IPS DF 19.7 (cell line): ENCODE measurements at places on chromosomes 2 and 18.

- no peak for DNase-seq
Measured at GRCh38 chr2:68756178-68756577, 21.6 kb downstream of the ARHGAP25 start.

DNA sequence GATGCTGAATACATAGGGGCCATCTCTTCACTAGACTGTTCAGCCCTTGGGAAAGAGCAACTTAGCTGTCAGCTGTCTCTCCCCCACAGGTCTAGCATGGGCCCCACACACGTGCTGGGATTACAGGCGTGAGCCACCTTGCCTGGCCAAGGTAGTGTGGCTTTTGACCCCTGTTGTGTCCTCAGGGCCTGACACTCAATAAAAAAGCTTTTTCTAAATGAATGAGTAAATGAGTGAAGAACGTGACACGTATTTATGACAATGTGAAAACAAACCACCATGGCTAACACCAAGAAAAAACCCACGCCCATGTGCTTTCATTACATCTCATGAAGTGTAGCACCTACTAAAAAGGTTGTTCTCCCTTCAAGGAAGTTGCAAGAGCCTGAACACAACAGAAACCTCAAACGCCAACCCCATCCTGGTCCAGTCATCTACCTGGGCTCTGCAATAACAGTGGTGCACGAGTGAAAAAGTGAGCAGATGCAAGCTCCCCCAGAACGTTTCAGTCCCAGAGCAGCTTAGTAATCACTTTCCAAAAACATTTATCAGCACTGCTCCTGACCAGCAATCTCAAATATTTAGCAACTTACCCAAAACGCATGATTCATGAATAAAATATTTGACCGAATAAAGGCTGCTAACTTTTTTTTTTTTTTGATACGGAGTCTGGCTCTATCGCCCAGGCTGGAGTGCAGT, 3.4 kb downstream of the WDFY1 start:
- no peak for DNase-seq

DNA sequence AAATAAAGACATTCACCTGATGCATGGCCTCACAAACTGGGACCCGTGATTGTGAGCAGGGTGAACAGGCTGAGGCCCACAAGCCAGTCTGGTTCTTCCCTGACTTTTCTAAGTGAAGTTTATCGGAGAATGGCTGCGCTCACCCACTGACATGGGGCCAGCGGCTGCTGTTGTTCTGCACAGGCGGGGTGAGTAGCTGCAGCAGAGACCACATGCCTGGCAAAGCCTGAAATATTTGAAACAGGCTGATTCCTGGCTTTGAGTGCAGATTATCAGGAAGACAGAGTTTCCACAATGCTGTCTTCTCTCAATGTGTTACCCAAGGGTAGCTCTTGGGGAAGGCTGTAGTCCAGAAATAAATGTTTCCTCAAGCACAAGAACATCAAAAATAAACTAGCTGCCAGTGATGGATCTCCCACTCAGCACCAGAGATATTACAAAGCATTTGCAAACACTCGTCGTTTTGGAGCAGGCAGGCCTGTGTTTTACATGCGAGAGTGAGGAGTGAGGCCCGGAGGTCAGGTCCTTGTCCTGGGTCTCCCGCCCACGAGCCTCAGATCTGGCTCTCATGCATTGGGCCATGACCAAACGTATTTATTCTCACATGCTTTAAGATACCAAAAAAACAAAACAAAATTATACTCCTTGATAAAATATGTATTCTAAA, 647.1 kb downstream of the GALR1 start:
- DNase-seq: no peak

DNA sequence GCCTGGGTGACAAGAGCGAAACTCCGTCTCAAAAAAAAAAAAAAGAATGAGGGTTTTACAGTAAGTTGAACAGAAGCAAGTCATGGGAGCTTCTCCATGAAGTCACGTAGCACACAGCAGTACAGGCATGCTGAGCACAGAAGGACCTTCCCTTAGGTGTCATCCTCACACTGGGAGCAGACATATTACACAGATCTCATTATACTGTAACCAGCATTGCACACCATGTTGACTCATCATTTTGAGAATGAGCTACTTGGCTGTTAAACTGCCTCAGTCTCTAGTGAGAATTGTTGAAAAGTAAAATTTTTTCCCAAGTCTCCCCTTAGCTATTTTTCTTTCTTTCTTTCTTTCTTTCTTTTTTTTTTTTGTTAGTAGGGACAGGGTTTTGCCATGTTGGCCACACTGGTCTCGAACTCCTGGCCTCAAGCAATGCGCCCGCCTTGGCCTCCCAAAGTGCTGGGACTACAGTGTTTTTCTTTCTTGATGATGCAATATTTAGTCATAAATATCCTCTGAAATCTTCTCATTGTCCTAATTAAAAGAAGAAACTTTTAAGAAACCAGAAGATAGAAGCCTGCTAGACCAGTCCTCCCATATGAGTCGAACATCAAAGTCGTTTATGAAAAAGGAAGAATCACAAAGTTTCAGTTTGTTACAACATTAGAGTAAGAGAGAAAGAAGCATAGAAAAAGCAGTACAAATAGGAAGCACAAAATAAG, 37.9 kb upstream of the PPP1CB start:
- DNase-seq: no peak
